ENCODE measurements at places on chromosomes 11 and 22. TPM values are rescaled to one million over a fixed set of nuclear protein-coding genes. Genes with fewer than 3 reads are reported as not detected.
A peak's percentile ranks its signal among the peaks of the same experiment; 100 is the strongest.

DNA sequence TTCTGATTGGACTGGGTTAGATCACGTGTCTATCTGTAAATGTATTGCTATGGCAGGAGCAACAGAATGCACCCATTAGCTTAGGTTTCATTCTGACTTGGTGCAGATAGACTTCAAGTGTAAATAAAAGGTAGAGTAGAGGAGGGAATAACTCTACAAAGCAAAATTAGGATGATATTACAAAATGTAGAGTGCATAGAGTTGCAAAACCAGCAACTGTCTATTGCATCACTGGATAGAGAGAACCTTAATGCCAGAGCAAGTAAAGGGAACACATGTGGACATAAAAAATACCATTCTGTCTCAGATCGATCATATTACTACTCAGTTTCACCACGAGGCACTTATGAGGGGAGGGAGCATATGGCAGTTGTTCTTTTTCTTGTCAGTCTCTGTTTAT, 22.0 kb upstream of the CAT start:
- peaks cover 10% of the 10 kb centered on the region for H3K27me3 ChIP-seq
- no peak for DNase-seq
- H3K4me3 ChIP-seq: no peak overlapping the region
- H3K36me3 ChIP-seq: no peaks in the 10 kb centered on the region
- H3K4me1 ChIP-seq: no peaks in the 10 kb centered on the region

- peaks cover 3% of the 10 kb centered on the region for H3K27me3 ChIP-seq
- DNase-seq: no peak
- H3K27ac ChIP-seq: no peak overlapping the region
- no peak overlapping the region for H3K4me3 ChIP-seq
- no peaks in the 10 kb centered on the region for H3K4me1 ChIP-seq
These were observed 3.1 kb downstream of the OR8B8 start for GRCh38 chr11:124442442-124442841.

Gene TMEM86A
- total RNA-seq: 0.25 TPM

- no peaks in the 10 kb centered on the region for H3K4me1 ChIP-seq
- no peak overlapping the region for H3K27ac ChIP-seq
- H3K4me3 ChIP-seq: no peak overlapping the region
- no peak for DNase-seq
- H3K36me3 ChIP-seq: no peaks in the 10 kb centered on the region
These were observed 610.4 kb upstream of the B3GAT1 start for GRCh38 chr11:135022454-135022853.

GRCh38 chr11:125082611-125083311, 19.7 kb downstream of the SLC37A2 start:
- no peak for DNase-seq
- no peaks in the 10 kb centered on the region for H3K27me3 ChIP-seq
- no peaks in the 10 kb centered on the region for H3K4me1 ChIP-seq
- no peak overlapping the region for H3K27ac ChIP-seq

GRCh38 chr11:113148652-113149051, 165.7 kb upstream of the TTC12 start:
- H3K4me1 ChIP-seq: no peaks in the 10 kb centered on the region
- H3K4me3 ChIP-seq: no peak overlapping the region
- no peak for DNase-seq
- no peaks in the 10 kb centered on the region for H3K36me3 ChIP-seq
- H3K27ac ChIP-seq: no peak overlapping the region
- peaks cover 7% of the 10 kb centered on the region for H3K27me3 ChIP-seq

DNA sequence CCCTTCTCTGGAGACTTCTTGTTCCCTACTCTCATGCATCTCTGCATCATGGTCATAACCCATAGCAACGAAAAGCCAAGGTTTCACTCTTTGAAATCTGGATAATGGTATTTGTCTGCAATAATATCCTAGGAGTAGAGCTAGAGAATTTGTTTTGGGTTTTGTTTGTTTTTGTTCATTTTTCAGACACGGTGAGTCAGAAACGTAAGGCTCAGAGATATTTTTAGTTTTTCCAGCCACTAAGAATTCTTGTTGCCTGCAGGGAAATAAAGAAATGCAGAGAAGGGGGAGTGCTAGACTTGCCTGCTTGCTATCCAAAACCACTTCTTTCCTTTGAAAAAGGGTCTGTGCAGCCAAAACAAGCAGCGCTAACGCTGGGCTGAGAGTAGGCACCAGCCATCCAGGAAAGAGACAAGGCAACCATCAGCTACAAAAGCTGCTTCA, 26.0 kb downstream of the POU2AF3 start:
- no peak for DNase-seq
- H3K4me3 ChIP-seq: no peak overlapping the region
- H3K36me3 ChIP-seq: no peaks in the 10 kb centered on the region
- H3K4me1 ChIP-seq: no peaks in the 10 kb centered on the region

DNA sequence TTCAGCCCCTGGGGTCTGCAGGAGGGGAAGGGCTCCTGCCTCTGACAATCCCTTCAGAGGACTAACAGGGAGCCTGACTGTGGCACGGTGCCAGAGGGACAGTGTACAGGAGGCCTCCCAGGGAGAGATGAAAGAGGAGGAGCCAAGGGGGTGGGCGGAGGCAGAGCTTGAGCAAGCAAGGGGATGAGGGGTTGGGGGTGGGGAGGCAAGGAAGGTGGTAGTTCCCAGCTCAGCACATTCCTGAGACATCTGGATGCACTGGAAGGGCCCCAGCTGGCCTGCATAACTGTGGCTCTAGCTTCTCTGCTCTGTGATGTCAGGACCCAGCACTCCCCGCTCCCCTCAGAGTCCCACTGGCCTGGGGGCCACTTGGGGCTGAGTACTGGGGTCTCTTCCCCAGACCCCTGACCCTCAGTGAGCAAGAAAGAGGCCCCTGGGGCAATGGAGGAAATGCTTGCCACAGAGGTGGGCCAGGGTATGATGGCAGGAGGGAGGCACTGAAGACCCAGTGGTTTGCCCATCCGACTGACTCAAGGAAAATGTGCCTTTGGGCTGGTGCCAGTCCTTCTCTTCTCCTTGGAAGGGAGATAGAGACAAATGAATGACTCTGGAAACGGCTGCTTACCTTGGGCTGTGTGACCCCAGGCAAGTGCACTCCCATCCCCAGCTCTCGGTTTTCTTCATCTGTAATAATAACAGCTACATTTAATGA, 13.3 kb downstream of the CREB3L1 start:
- no peak for DNase-seq
- H3K36me3 ChIP-seq: no peaks in the 10 kb centered on the region
- no peak overlapping the region for H3K27ac ChIP-seq
- peaks cover 4% of the 10 kb centered on the region for H3K4me1 ChIP-seq

DNA sequence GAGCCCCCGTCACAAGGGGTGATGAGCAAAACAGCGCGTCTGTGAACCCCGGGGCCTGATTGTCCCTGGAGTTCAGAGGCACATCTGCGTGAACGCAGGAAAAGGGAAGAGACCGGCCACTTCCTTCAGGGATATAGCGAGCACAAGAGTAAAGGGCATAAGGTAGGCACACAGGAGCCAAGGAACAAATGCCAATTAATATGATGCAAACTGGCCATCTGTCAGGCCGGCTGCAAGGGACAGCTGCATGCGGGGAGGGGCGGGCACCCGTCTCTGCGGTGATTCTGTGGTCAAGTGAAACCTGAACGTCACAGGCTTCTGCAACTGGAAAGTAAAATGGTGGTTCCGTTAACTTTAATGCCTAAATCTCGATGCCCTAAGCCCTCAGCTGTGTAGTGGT, 64.7 kb downstream of the TRIM29 start:
- no peaks in the 10 kb centered on the region for H3K36me3 ChIP-seq
- no peak overlapping the region for H3K27ac ChIP-seq
- H3K27me3 ChIP-seq: peaks cover 7% of the 10 kb centered on the region
- DNase-seq: no peak
- no peak overlapping the region for H3K4me3 ChIP-seq
- H3K4me1 ChIP-seq: no peaks in the 10 kb centered on the region

DNA sequence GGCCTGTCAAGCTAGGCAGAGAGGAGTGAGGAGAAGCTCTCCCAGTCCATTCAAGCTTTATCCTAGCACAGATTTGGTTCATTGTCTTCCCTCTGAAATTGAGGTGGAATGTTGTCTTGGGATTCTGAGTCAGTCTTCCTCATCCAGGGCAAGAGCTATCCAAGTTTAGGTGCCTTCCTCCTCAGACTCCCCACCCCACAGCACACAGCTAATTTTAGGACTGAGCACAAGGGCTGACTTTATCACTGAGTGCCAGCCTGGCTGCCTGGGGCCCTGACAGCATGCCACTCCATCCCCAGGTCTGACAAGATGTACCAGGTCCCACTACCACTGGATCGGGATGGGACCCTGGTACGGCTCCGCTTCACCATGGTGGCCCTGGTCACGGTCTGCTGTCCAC, 2.6 kb downstream of the PGAP2 start:
- no peaks in the 10 kb centered on the region for H3K36me3 ChIP-seq
- no peaks in the 10 kb centered on the region for H3K27me3 ChIP-seq
- DNase-seq: no peak
- H3K4me3 ChIP-seq: no peak overlapping the region

DNA sequence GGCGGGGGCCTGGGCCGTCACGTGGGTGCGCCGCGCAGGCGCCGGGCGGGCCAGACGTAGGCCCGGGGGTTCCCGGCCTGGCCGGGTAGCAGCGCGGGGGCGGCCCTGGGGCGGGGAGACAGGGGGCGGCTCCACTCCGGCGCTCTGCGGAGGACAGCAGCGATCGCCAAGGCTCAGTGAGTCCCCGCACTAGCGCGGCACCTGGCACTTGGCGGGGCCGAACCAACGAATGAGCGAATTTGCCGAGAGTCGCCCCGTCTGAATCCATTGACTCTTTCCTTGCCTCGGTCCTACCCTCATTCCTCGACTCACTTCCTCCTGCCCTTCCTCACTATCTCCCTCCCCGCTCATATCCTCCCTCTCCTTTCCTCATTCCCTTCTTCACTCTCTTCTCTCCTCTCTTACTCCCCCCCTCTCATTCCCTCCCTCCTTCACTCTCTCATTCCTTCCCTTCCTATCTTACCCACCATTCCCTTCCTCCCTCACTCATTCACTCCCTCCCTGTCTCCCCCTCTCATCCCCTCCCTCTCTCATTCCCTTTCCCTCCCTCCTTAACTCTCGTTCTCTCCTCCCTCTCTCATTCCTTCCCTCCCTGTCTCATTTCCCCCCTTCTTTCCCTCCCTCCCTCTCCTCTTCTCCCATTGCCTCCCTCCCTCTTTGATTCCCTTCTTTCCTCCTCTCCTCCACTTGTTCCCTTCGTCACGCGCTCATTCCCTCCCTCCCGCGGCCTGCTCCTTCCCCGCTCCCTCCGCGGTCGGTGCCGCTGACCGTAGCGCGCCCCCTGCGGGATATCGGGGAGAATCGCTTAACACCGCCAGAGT, 476 bp upstream of the KLHL22 start:
- H3K27ac ChIP-seq: peak overlapping the region; percentile 85
- peaks cover 11% of the 10 kb centered on the region for H3K36me3 ChIP-seq
- DNase-seq: peak; percentile 90
- peaks cover 31% of the 10 kb centered on the region for H3K4me1 ChIP-seq
- peak overlapping the region; percentile 82 for H3K4me3 ChIP-seq

DNA sequence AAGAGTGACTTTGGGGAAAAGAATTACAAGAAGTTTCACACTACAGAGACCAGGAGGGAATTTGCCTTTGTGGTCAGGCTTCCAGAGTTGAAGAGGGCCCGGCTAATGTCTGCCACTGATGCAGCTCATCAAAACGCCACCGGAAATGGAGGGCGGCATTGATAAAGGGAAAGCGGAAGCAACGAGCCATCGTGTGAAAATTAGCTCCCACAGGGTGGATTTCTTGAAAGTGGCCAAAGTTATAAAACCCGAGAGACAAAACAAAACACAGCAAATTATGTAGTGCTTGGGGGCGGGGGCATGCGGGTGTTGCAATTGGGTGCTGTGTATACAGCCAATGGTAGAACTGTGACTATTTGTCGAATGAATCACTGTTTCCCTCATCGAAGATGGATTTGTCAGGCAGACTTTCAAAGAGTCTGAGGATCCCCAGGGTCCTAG, 113.0 kb downstream of the ADAMTS15 start:
- no peaks in the 10 kb centered on the region for H3K36me3 ChIP-seq
- no peak overlapping the region for H3K27ac ChIP-seq
- no peaks in the 10 kb centered on the region for H3K4me1 ChIP-seq
- H3K27me3 ChIP-seq: peaks cover 5% of the 10 kb centered on the region
- no peak for DNase-seq
- no peak overlapping the region for H3K4me3 ChIP-seq

DNA sequence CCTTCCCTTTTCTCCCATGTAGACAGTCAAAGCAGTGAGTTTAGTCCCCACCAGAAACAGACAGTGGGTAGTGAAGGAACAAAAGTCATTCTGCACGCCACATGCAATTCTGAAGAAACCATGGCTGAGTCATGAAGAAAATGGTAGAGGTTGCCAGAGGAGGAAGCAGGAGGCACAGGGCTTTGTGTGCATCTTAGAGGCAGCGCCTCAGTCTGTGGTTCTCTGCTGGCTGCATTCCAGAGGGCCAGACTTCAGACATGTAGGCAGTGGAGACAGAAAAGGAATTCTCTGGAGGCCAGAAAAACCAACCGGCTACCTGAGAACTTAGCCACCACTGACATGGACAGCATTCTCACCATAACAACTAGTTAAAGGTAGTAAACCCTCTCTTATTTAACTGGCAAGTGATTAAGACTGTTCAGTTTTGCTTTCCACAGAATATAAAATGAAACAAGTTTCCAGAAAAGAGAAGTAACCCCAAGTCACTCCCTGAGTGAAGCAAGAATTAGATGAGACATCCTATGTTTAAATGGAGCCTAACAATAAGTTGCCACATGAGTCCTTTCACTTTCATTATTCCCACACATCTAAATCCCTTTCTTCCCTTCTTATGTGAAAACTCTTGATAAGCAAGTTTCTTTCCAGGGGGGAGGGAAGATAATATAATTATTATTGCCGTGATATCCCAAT, 556.1 kb downstream of the SOX6 start:
- peaks cover 2% of the 10 kb centered on the region for H3K27me3 ChIP-seq
- H3K4me1 ChIP-seq: no peaks in the 10 kb centered on the region
- no peak overlapping the region for H3K4me3 ChIP-seq
- no peaks in the 10 kb centered on the region for H3K36me3 ChIP-seq
- H3K27ac ChIP-seq: no peak overlapping the region
- no peak for DNase-seq

Gene UBE2L6
- 350 TPM for total RNA-seq
